Activated CD4-positive, CD25-positive, alpha-beta regulatory T cell (primary cell): ENCODE measurements at places on chromosomes 2 and 18.

DNA sequence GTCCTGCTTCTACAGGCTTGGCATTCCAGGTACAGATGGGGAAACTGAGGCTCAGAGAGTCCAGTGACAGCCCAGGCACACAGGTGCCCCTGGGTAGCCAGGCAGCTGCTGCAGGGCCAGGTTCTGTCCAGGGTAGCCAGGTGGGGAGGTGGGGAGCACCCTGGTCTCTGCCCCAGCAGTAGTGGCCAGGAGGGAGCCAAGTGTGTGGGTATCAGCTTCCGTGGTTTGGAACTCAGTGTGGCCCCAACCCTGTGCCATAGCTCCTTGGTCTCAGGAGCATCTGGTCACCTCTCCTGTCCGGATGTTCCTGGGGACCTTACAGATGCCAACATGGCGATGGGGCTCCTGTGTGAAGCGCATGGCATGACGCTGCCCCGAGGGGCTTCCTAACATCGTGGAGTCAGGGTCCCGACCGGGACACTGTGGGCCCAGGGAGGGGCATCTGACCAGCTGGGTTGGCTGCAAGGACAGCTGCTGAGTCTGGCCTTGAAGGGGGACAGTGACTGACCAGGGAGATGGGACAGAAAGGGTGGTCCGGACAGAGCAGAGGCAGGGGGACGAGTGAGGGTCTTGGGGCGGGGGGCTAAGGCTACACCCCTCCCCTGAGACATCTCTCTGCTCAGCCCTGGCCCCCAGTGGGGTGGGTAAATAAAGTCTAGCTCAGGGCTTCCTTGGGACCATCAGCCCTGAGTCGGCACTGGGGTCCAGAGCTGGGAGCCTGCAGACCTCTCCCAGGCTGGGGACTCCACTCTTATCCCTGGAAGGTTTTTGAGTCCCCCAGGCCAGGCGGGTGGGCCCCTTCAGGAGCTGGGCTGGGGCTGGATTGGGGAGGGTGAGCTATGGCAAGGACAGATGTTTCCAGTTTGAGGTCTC is 76.0 kb upstream of the SMAD7 start:
- no peak for DNase-seq

DNA sequence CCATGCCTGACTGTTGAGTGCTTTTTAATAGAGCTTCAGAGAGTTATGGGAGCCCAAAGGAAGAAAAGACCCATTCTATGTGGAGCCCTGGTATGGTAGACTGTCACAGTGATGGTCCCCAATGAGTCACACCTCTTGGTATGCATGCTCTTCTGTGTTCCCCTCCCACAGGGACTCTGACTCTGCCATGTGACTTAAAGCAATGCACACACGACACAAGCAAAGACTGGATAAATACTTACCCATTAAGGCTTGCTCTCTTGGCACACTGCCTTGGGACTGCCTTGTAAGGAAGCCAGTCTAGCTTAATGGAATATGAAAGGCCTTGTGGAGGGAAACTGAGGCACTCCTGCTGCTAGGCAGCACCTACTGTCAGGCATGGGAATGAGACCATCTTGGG is 16.7 kb upstream of the DTNB start:
- no peak for DNase-seq

DNA sequence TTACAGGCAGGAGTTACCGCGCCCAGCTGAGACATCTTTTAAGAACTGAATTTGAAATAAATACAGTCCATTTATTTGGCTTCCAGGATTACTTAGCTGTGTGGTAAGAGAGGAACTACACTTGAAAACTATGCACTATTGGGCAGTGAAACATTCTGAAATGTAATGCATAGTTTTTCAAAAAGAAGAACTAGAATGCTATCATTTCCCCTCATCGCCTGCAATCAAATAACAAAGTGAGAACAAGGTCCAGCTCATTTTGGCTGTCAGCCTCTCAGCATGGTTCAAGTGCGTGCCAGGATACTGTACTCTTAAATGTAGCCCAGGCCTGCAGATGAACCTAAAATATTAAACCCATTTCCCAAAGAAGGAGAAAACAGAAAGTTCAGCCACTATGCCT is 76.6 kb upstream of the ARL5A start:
- DNase-seq, result no peak

- no peak for DNase-seq
Observed at GRCh38 chr18:9469685-9470084, 5.6 kb upstream of the RALBP1 start.

DNA sequence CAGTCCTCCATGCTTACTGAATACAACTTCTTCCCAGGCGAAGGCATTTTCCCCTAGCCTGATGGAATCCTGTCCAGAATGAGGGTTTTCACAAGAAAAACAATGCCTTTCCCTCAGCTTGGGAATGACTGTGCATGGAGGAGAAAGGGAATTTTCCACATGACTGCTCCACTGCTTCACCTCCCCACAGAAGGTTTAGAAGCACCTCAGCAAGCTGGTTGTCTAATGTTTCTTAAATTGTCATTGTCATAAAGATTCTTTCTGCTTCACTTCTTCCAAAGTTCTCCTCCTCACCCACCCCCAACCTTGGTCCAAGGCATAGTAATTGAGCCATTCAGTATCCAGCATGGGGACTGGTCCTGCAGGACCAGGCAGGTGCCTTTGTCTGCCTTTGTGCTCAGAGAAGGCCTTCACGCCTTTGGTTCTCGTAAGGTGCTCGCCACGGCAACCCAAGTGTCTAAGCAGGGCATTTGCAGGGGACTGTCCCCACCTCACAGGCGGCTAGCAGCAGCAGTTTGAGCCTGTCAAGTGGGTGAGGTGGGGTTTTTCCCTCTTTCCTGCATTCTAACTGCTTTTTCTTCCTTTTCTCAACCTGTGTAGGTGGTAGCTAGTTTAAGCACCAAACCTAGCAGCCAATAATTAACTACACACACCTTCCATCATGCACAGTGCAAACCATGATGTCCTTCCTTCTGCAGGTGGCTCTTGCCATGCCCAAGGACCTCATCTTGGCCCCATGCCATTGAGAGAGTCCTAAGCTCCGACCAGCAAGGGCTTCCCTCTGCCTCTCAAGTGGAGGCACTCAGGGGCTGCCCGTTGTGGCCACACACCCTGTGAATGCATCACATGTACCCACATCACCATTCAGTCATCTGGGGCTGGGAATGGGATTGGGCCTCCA is 65.7 kb upstream of the BCL2L11 start:
- no peak for DNase-seq
